Progenitor cell of endocrine pancreas (in vitro differentiated cells): ENCODE measurements at places on chromosomes 1 and 21. TPM values are rescaled to one million over a fixed set of nuclear protein-coding genes. Genes with fewer than 3 reads are reported as not detected.

Gene LINGO4
- not detected in 2 replicates for total RNA-seq

Gene NPHS2
- total RNA-seq = 0.18 TPM in 1 of 2 replicates, not detected in the other

DNA sequence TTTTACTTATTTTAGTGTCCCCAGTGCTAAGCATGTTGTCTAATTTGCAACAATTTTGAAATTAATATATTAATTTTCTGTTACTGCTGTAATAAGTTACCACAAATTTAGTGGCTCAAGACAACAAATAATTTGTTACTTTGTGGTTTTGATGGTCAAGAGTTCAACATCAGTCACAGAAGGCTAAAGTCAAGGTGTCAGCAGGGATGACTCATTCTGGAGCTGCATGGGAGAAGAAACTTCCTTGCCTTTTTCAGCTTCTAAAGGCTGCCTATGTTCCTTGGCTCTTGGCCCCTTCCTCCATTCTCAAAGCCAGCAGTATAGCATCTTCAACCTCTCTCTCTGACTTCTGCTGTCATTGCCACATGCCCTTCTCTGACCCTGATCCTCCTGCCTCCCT lies 271.8 kb downstream of the HLX start:
- H3K27ac ChIP-seq = no peak overlapping the region
- H3K27me3 ChIP-seq = no peaks in the 10 kb centered on the region
- H3K36me3 ChIP-seq = no peaks in the 10 kb centered on the region
- no peaks in the 10 kb centered on the region for H3K4me1 ChIP-seq
- no peak for DNase-seq

GRCh38 chr1:103447471-103447870 lies 78.0 kb upstream of the RNPC3 start:
- no peak overlapping the region for H3K4me3 ChIP-seq
- no peaks in the 10 kb centered on the region for H3K36me3 ChIP-seq
- H3K27ac ChIP-seq = no peak overlapping the region
- DNase-seq = no peak

DNA sequence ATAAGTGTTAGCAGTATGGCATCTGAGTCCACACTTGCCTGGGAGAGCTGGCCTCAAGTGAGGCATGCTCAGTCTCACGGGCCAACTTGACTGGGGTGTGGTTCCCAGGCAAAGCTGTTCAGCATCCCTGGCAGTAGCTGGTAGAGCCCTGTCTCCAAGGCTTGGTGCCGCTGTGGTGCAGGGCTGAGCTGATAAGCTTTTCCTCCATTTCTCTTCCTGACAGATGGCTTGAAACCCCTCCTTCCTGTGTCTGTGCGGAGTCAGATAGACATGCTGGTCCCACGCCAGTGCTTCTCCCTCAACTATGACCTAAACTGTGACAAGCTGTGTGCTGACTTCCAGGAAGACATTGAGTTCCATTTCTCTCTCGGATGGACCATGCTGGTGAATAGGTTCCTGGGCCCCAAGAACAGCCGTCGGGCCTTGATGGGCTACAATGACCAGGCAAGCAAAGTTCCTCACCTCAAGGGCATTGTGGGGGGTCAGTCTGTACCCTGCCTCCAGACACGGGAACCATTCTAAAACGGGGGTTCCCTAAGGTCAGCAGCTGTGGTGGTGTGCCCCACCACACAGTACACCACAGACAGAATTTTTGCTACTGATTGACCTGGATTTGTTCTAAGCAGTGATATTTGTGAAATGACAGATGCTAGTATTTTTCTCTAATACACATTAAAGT lies 13.7 kb upstream of the MIIP start:
- peaks cover 39% of the 10 kb centered on the region for H3K36me3 ChIP-seq
- no peaks in the 10 kb centered on the region for H3K27me3 ChIP-seq
- H3K4me1 ChIP-seq = no peaks in the 10 kb centered on the region
- H3K27ac ChIP-seq = no peak overlapping the region
- no peak for DNase-seq
- H3K4me3 ChIP-seq = no peak overlapping the region

- H3K4me3 ChIP-seq = no peak overlapping the region
- H3K4me1 ChIP-seq = no peaks in the 10 kb centered on the region
- DNase-seq = no peak
- H3K27me3 ChIP-seq = peaks cover 2% of the 10 kb centered on the region
- H3K27ac ChIP-seq = no peak overlapping the region
Measured at GRCh38 chr21:44515359-44516165, 24.4 kb downstream of the KRTAP10-1 start.

- H3K4me3 ChIP-seq = no peak overlapping the region
- H3K36me3 ChIP-seq = no peaks in the 10 kb centered on the region
- no peak overlapping the region for H3K27ac ChIP-seq
- H3K4me1 ChIP-seq = no peaks in the 10 kb centered on the region
Measured at GRCh38 chr1:200540281-200540680, 80.3 kb downstream of the KIF14 start.

- no peak overlapping the region for H3K4me3 ChIP-seq
- peak overlapping the region; percentile 59 for H3K27ac ChIP-seq
- H3K27me3 ChIP-seq = no peaks in the 10 kb centered on the region
- H3K36me3 ChIP-seq = peaks cover 9% of the 10 kb centered on the region
- H3K4me1 ChIP-seq = peaks cover 65% of the 10 kb centered on the region
Measured at GRCh38 chr1:84260852-84261518, 40.5 kb upstream of the SAMD13 start.

DNA sequence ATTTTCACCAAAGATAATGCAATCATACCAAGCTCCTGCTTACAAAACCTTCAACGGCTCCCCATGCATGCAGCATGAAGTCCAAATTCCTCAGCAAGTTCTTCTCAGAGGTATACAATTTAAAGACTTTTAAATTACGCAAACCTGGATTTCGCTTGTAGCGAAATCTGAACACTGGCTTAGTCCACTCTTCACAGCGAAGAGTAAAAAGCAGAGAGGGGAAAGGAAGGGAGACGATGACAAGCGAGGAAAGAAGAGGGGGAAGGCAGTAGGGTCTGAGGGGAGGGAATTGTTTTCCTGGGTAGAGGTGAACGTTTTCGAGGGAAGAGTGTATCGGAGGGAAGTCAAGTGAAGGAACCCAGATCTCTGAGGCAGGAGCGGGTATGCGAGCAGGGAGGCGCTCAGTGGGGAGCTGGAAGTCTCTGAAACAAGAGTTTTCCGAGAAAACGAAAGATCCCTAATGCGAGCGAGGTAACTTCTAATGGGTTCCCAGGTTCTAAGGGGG lies 790 bp downstream of the TESK2 start:
- peaks cover 4% of the 10 kb centered on the region for H3K4me1 ChIP-seq
- no peak for DNase-seq
- peaks cover 12% of the 10 kb centered on the region for H3K27me3 ChIP-seq
- no peaks in the 10 kb centered on the region for H3K36me3 ChIP-seq

DNA sequence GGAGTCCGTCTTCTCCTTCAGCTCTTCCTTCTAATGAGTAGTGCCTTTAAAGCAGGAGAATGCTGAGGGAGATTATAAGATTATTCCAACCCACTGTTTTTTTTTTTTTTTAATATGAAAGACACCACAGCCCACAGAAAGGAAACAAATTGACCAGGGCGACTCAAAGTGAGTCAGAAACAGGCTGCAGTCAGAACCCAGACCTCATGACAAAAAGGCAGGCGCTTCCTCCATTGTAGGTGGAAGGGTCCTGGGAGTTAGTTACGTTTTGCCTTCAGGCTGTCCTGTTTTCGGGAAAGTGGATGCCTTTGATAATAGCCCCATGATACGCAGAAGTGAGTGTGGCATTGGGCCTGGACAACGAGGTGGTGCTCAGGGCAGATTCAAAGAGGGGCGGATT lies 21.0 kb downstream of the PLXNA2 start:
- no peaks in the 10 kb centered on the region for H3K36me3 ChIP-seq
- peaks cover 2% of the 10 kb centered on the region for H3K27me3 ChIP-seq
- H3K4me1 ChIP-seq = peaks cover 42% of the 10 kb centered on the region
- H3K4me3 ChIP-seq = no peak overlapping the region
- DNase-seq = no peak
- H3K27ac ChIP-seq = no peak overlapping the region

GRCh38 chr1:235911876-235912275 lies 45.2 kb upstream of the LYST start:
- no peak overlapping the region for H3K27ac ChIP-seq
- DNase-seq = no peak
- no peak overlapping the region for H3K4me3 ChIP-seq
- peaks cover 13% of the 10 kb centered on the region for H3K4me1 ChIP-seq
- H3K36me3 ChIP-seq = no peaks in the 10 kb centered on the region

DNA sequence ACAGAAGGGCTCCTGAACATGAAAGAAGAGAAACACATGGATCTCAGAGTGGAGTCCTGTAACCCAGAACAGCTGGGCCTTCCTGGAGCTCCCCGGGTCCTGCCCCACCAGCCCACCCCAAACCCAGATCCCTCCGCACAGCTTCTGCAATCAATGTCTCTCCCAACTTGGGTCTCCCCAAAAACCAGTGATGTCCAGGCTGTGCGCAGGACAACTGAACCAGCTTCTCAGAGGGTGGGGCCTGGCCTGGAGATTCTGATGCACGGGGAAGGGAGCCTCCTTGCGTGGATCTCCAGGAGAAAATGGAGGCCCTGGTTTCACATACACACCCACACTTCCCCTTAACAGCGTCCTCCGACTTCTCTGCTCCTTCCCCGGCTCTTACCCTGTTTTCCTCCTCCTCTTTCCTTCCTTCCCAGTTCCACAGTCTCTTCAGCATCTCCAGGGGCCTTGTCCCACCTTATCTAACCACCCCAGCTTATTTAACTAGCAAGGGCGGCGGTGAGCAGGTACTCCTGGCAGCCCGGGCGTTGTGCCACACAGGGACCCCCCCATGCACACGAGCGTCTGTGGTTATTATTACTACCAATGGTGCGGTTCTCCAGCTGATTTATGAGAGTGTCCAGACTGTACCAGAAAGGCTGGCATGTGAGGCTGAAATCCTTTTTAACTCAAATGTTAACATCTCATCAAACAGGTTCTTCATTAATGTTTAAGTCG lies 11.2 kb upstream of the MX2 start:
- H3K27ac ChIP-seq = no peak overlapping the region
- no peak for DNase-seq
- H3K4me1 ChIP-seq = no peaks in the 10 kb centered on the region
- H3K4me3 ChIP-seq = no peak overlapping the region

- no peak overlapping the region for H3K4me3 ChIP-seq
- no peaks in the 10 kb centered on the region for H3K27me3 ChIP-seq
- peaks cover 22% of the 10 kb centered on the region for H3K4me1 ChIP-seq
Measured at GRCh38 chr1:32219022-32219421, 3.1 kb downstream of the TMEM234 start.

DNA sequence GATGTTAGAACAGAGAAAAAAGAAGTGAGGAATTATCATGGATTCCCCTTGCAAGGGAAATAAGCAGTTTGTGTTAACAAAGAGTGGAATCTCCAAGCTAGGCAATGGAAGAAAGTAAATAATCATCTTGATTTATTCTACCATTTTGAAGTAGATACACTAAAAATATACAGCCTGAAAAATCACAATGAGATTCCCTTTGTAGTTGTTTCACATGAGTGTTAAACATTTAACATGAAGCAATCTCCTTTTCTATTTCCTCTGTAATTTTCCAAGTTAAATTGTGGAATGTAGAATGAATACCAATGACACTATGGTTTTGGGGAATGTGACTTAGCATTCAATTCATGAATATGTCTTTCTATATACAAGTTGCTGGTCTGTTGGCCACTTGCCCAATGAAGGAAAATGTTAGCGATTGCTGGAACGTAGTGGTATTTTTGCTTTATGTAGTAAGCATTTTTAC lies 5.7 kb downstream of the TGFB2 start:
- no peak overlapping the region for H3K27ac ChIP-seq
- H3K36me3 ChIP-seq = peaks cover 11% of the 10 kb centered on the region
- no peaks in the 10 kb centered on the region for H3K27me3 ChIP-seq
- H3K4me1 ChIP-seq = peaks cover 23% of the 10 kb centered on the region

DNA sequence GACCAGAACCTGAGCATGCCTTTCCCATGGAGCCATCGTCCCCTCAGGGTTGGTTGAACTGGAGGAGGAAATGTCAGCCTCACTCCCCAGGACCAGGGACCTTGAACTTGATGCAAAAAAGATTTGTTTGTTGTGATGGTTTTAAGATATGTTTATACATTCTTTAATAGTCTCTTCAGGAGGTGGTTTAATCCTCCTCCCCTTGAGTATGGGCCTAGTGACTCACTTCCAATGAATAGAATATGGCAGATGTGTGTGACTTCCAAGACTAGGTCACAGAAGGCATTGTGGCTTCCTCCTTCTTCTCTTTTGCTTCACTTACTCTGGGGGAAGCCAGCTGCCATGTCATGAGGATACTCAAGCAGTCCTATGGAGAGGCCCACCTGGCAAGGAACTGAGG lies 81.7 kb upstream of the WNT4 start:
- peaks cover 55% of the 10 kb centered on the region for H3K27me3 ChIP-seq
- H3K4me3 ChIP-seq = no peak overlapping the region
- H3K4me1 ChIP-seq = no peaks in the 10 kb centered on the region

- H3K36me3 ChIP-seq = no peaks in the 10 kb centered on the region
- no peak overlapping the region for H3K4me3 ChIP-seq
- peaks cover 18% of the 10 kb centered on the region for H3K4me1 ChIP-seq
- no peak overlapping the region for H3K27ac ChIP-seq
Measured at GRCh38 chr1:160656737-160657136, 9.9 kb upstream of the SLAMF1 start.

DNA sequence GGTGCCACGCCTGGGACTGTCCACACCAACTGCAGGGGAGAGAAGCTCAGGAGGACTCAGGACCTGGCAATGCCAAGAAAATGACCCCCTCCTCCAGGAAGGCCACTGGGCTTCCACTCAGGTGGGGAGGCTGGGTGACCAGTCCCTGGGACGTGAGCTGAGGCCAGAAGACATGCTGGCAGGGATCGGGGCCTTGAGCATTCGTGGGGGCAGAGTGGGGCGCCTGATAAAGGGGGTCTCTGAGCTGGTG lies 15.3 kb upstream of the COL6A2 start:
- no peak overlapping the region for H3K4me3 ChIP-seq
- H3K27ac ChIP-seq = peak overlapping the region; percentile 23
- peaks cover 8% of the 10 kb centered on the region for H3K27me3 ChIP-seq
- H3K36me3 ChIP-seq = peaks cover 2% of the 10 kb centered on the region

- H3K4me3 ChIP-seq = no peak overlapping the region
- no peak overlapping the region for H3K27ac ChIP-seq
- no peaks in the 10 kb centered on the region for H3K4me1 ChIP-seq
- no peaks in the 10 kb centered on the region for H3K27me3 ChIP-seq
Measured at GRCh38 chr1:2932671-2933350, 88.5 kb upstream of the ACTRT2 start.

DNA sequence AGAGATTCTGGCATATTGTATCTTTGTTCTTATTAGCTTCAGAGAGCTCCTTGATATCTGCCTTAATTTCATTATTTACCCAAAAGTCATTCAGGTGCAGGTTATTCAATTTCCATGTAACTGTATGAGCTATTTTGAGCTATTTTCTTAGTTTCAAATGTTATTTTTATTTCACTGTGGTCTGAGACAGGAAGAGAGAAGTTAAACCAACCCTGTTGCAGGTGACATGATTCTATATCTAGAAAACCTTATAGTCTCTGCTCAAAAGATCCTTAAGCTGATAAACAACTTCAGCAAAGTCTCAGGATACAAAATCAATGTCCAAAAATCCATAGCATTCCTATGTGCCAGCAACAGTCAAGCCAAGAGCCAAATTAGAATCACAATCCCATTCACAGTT lies 1644.0 kb upstream of the B3GALT2 start:
- no peak overlapping the region for H3K27ac ChIP-seq
- DNase-seq = no peak
- H3K27me3 ChIP-seq = no peaks in the 10 kb centered on the region

- no peaks in the 10 kb centered on the region for H3K27me3 ChIP-seq
- H3K4me1 ChIP-seq = peaks cover 8% of the 10 kb centered on the region
- no peak overlapping the region for H3K27ac ChIP-seq
- DNase-seq = no peak
- H3K36me3 ChIP-seq = peaks cover 22% of the 10 kb centered on the region
- no peak overlapping the region for H3K4me3 ChIP-seq
Measured at GRCh38 chr1:205851993-205852392, 2.1 kb upstream of the PM20D1 start.
